ENCODE measurements at places on chromosomes 2 and 18. TPM values are rescaled to one million over a fixed set of nuclear protein-coding genes. Genes with fewer than 3 reads are reported as not detected.

CYP27C1 gene
- total RNA-seq, result 7.8 TPM

GPR75 gene
- total RNA-seq, result 2.7 TPM

MOCOS gene
- 0.95 TPM for total RNA-seq

DSG2 gene
- 44.1 TPM for total RNA-seq

UNC80 gene
- 2.6 TPM for total RNA-seq

CELF4 gene
- 0.79 TPM for total RNA-seq

RASGRP3 gene
- total RNA-seq, result 28.5 TPM

CCDC141 gene
- 18.0 TPM for total RNA-seq

LRRTM1 gene
- 0.63 TPM for total RNA-seq

ESPNL gene
- total RNA-seq, result 3.5 TPM

MAL gene
- 3.6 TPM for total RNA-seq

SEMA4F gene
- 2.2 TPM for total RNA-seq

PDE11A gene
- total RNA-seq, result 1.3 TPM

OR6B2 gene
- total RNA-seq, result not detected

HAAO gene
- 10.6 TPM for total RNA-seq

INPP5D gene
- 13.5 TPM for total RNA-seq

SRD5A2 gene
- 16.2 TPM for total RNA-seq

LCT gene
- not detected for total RNA-seq

TXNDC2 gene
- not detected for total RNA-seq

SERPINB7 gene
- not detected for total RNA-seq

UPP2 gene
- total RNA-seq, result 0.16 TPM

GPBAR1 gene
- total RNA-seq, result 1.6 TPM

COBLL1 gene
- 51.8 TPM for total RNA-seq

CCT4 gene
- 122 TPM for total RNA-seq

ALK gene
- 1.0 TPM for total RNA-seq

NOL4 gene
- 1.3 TPM for total RNA-seq

ABCG8 gene
- not detected for total RNA-seq

All from urinary bladder (tissue), 4 donors.